A549 treated with ZK216348 at 1 μM for 4 hours (cell line): ENCODE measurements at places on chromosomes 11 and 22. TPM values are rescaled to one million over a fixed set of nuclear protein-coding genes. Genes with fewer than 3 reads are reported as not detected.

Gene SMIM35
- total RNA-seq: not detected in 5 replicates

Gene MOV10L1
- not detected in 5 replicates for total RNA-seq

Gene SCGB1D2
- total RNA-seq: not detected in 5 replicates

Gene SCGB2A2
- total RNA-seq: not detected in 5 replicates

Gene CASP4
- total RNA-seq: 4.4 to 9.1 TPM (median 5.7 TPM) in 5 replicates

Gene GALNT18
- total RNA-seq: 18.4 to 28.2 TPM (median 23.4 TPM) in 5 replicates

Gene OLFML1
- total RNA-seq: not detected in 5 replicates

Gene CABP4
- not detected in 5 replicates for total RNA-seq

Gene IRAG1
- total RNA-seq: 0.06 TPM in 1 of 5 replicates, not detected in the others

Gene C11orf97
- not detected in 5 replicates for total RNA-seq

Gene PHF21A
- total RNA-seq: 10.7 to 16.0 TPM (median 12.7 TPM) in 5 replicates
